Stimulated activated CD8-positive, alpha-beta memory T cell treated with anti-CD3 and anti-CD28 coated beads, Interleukin-4, amount 100 ng/mL, for 4 hours (primary cell): ENCODE measurements at places on chromosomes 5 and 9.

DNA sequence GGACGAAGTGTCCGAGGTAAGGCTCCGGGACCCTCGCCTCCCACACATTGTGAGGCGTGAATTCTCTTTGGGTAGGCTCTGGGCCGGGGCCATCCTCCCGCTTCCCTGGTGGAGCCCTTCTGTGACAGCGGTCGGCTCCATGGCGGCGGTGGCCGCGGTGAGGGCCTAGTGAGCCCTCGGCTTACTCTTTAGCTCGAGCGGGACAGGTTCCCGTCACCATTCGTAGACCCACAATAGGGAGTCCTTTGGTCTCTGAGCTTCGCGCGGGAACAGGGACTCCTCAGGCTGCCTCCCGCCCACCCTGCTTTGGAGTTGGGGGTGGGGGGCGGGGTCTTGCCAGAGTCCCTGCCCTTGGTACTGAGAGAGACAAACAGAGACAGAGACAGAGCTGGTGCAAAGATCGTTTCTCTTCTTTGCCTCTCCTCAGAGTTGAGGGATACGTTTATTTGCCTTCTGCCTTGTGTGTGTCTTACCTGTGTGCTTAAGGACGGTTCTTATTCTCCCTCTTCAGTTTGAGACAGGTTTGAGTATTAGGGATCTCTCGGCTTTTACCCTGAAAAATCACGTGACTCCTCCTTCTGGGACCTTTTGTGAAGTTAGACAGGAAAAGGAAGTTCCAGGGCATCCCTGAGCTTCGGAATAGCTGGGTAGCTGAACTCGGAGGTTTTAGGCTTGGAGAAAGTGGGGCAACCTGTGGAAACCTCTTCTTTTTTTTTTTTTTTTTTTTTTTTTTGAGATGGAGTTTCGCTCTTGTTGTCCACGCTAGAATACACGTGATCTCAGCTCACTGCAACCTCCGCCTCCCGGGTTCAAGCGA lies 833 bp downstream of the ANKHD1 start:
- DNase-seq = peak; percentile 7

GRCh38 chr9:14618836-14619420 lies 74.3 kb downstream of the ZDHHC21 start:
- DNase-seq = no peak

DNA sequence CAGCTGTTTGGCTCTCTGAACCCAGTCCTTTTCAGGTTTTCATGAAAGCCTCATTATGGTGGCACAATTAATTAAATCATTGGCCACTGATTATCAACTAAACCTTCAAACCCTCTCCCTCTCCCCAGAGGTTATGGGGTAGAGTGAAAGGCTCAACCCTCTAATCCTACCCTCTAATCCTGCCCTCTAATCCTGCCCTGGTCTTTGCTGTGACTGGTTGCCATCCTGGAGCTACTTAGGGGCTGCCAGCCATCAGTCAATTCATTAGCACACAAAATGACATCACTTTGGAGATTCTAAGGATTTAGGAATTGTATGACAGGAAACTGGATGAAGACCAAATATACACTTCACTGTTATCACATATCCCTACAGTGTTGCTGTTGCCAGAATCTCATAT lies 36.1 kb downstream of the ANKS6 start:
- no peak for DNase-seq

GRCh38 chr9:123543492-123543891 lies 187.5 kb downstream of the CRB2 start:
- DNase-seq = no peak

DNA sequence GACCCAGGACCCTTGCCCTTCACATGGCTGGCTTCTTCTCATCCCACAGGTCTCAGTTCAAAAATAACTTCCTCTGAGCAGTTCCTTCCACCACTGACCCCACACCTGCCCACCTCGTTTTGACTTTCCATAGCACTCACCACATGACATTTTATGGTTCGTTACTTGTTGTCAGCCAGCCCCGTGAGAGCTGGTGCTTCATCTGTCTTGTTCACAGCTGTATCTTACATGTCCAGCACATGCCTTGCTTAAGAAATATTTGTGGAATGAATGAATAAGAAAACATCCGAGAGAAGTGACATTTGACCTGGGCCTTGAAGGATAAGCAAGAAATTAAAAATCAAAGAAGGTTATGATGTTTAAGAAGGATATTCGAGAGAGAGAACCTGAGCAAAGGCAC lies 193.9 kb downstream of the RFK start:
- no peak for DNase-seq

DNA sequence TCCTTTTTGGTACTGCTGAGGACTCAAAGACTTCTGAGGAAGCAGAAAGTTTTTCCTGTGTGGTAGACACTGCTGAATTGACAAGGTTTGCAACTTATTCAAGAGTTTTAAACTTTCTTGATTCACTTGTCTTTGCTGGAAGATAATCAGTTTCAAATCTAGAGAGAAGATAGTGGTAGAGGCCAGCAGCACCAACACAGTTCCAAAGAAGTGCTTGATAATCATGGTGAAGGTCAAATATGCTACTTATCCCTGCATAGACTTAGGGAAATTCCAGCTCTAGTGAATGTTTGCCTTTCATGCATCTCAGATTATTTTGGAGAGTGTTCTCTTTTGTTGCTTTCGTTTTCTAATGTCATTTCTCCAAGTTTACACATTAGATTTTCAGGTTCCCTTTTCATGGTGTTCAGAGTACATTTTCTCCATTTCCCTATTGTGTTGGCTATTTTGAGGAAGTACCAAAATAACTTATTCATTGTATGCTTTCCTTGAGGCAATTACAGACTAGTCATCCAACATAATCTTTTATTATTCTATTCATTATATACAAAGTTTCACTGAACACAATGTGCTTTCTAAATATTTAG lies 550 bp downstream of the IFNE start:
- no peak for DNase-seq

- no peak for DNase-seq
Observed at GRCh38 chr5:94313188-94313587, 305.2 kb downstream of the KIAA0825 start.
